ENCODE measurements at places on chromosomes 16 and 17. TPM values are rescaled to one million over a fixed set of nuclear protein-coding genes. Genes with fewer than 3 reads are reported as not detected.

Gene ATP2C2
- total RNA-seq = not detected

Gene ST6GALNAC1
- total RNA-seq = 0.78 TPM

Gene FBXW10B
- total RNA-seq = 1.0 TPM

DNA sequence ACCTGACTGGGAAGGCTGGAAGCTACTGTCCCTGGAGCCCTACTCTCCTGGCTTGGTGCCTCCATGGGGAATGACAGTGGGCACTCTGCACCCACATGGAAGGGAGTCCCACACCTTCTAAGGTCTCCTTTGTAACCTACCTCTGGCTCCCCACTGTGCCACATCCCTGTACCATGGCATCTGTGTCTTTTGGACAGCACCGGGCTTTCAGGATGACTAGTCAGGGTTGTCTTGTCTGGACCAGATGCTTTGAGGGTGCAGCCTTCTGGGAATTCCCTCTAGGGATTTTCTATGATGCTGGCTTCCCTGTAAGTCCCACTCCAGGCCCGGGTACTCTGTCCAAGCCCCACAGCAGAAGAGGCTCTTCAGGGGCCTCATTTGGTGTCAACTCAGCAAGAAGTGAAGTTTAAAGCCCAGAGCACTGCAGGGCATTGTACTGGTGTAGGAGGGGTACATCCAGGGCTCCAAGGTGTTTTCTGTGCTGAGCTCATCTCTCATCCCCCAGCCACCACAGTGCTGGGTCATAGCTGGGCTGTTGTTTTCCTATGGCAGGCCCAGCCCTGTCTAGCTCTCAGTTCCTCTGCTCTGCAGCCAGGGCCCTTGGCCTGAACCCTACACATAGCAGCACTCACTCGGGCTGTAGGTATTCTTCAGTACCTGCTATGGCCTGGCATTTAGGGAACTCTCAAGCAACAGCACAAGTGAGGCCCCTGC is 255.3 kb downstream of the CPPED1 start:
- no peaks in the 10 kb centered on the region for H3K27me3 ChIP-seq
- H3K4me1 ChIP-seq = peaks cover 100% of the 10 kb centered on the region
- peak overlapping the region; percentile 35 for H3K4me3 ChIP-seq
- DNase-seq = no peak

Gene SAMD14
- total RNA-seq = 3.6 TPM

DNA sequence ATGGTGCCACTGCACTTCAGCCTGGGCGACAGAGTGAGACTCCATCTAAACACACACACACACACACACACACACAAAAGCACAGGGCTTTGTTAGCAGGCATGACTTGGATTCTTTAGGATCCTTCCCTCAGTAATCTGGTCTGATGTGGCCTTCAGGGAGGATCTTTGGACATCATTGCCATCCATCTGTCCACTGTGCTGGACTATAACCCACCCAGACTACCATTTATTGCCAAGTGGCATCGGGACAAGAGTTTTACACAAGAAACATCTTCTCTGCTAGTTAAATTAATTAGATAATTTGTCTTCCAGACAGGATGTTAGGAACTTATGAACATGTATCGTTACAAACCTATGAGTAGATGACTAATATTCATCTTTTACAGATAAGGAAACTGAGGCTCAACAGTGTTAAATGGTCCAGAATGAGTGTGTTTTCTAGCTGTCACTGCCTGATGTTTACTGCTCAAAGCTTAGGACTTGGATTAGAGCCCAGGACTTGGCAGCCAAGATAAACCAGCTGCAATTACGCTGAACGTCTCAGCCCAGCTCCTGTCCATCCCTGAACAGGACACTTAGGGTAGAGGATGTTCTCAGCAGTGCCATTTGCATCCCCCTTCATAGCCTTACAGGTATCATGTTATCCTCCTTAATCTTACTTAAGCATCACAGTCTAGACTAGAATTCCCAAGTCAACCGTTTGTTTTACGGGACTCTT is 285.8 kb downstream of the WWOX start:
- no peak overlapping the region for H3K27ac ChIP-seq
- no peak overlapping the region for H3K4me3 ChIP-seq
- no peak for DNase-seq

Gene SLC6A2
- total RNA-seq = not detected

DNA sequence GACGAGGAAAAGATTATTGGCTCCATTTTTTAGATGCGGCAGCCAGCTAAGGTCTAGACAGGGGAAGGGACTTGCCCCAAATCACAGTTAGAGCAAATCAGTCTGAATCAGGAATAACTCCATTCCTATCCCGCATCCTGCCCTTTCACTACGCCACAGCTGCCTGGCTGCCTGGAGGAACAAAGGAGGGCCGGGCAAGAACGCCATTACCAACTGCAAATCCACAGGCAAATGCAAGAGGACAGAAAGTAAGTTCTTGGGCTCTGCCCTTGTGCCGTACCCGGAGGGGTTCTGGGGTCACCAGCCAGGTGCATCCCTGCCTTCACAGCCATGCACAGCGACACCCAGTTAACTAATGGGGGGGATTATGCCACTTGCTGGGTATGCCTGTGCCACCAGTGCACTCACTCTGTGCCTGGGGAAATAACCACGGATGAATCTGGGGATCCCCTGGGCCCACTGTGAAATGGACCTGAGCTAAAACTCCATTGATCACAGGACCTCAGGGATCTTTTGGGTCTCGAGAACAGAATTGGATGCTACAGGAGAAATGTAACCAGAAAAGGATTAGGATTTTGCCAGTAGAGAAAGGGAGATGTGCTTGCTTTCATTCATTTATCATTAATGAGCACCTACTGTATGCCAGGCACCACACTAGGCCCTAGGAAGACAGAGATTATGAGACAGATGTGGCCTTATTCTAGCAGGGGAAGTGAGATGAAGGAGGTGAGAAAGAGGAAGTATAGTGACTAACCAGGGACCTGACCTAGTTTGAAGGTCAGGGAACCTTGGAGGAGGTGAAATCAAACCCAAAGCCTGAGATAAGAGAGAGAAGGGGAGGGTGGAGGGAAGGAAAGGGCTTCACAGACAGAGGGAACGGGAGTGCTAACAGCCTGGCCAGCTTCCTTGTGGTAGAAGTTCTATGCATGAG is 17.7 kb downstream of the BCL7C start:
- peak overlapping the region; percentile 97 for H3K4me3 ChIP-seq
- H3K4me1 ChIP-seq = peaks cover 23% of the 10 kb centered on the region
- H3K27me3 ChIP-seq = no peaks in the 10 kb centered on the region
- no peak for DNase-seq
- peaks cover 19% of the 10 kb centered on the region for H3K36me3 ChIP-seq

DNA sequence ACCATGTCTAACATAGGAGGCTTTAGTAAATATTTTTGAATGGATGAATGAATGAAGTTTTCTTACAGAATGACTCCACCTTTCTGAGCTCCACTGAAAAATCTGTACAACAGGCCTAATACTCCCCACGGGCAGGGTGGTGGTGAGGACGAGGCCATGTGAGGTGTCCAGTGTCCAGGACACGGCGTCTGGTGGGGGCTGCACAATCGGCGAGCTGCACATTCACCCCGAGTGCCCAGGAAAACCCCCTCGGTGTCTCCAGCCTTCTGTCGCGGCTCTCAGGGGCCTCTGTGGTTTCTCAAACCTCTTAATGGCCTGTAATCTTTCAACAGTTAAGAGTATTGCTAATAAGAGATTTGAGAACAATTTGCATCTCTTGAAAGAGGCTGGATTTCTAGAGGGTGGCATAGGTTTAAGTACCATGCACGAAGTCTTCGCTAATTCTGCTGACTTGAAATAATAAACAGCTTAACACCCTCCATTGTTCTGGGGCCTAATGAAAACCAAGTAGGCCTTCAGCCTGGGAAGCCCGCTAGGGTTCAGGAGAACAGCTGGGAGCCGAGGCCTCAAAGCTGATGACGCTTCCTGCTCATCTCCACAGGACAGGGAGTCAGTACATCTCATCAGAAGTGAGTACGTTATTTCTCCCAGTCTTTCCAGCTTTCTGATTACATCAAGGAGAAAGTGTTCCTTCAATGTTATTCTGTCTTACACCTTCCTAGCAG is 304.6 kb upstream of the FOXF1 start:
- no peak overlapping the region for H3K4me3 ChIP-seq
- peaks cover 3% of the 10 kb centered on the region for H3K27me3 ChIP-seq
- no peaks in the 10 kb centered on the region for H3K36me3 ChIP-seq
- H3K4me1 ChIP-seq = no peaks in the 10 kb centered on the region

- H3K36me3 ChIP-seq = peaks cover 16% of the 10 kb centered on the region
- DNase-seq = no peak
- no peak overlapping the region for H3K27ac ChIP-seq
- H3K4me3 ChIP-seq = no peak overlapping the region
- no peaks in the 10 kb centered on the region for H3K27me3 ChIP-seq
Measured at GRCh38 chr17:30165960-30166359, 49.3 kb downstream of the NSRP1 start.

Gene WNT3
- not detected for total RNA-seq

GRCh38 chr17:47604598-47604927 is 45.2 kb upstream of the KPNB1 start:
- no peaks in the 10 kb centered on the region for H3K4me1 ChIP-seq
- no peak for DNase-seq

- H3K27me3 ChIP-seq = peaks cover 7% of the 10 kb centered on the region
- H3K4me3 ChIP-seq = no peak overlapping the region
- no peak overlapping the region for H3K27ac ChIP-seq
Measured at GRCh38 chr17:146983-147761, 9.8 kb downstream of the SCGB1C2 start.

DNA sequence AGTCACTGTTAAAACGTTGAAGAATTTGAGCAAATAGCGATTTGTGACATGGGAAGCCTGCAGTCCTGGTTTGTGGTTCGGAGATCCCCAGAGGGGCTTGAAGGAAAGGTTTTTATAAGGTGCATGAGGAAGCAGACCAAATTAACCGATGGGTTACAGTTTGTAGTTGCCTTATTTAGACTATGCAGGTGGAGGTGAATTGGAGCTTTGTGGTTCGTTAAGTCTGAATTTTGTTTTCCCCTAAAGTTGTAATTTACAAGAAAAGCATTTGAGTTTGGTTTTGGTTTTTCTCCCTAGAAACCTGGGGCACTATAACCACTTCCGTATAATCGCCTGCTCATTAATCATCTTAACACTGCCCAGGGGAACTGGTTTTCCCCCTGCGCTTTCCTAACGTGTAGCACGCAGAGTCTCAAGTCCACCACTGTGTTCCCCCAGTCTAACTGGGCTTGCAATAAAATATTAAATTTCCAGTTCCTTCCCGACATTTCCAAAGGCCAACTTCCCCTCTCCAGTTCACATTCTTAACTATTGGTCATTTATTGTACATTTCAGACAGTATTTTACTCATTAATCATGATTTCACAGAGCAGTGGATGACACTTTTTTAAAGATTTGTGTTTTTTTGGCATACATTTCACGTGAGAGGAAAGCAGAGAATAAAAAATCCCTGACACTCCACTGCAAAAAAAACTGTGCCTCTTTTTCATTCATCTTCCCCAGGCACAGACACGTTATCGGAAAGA is 932 bp downstream of the ZNF267 start:
- peak; percentile 43 for DNase-seq
- peak overlapping the region; percentile 94 for H3K27ac ChIP-seq
- H3K4me1 ChIP-seq = peaks cover 84% of the 10 kb centered on the region
- H3K4me3 ChIP-seq = peak overlapping the region; percentile 96
- no peaks in the 10 kb centered on the region for H3K27me3 ChIP-seq

GRCh38 chr16:51701025-51701424 is 550.0 kb upstream of the SALL1 start:
- no peak overlapping the region for H3K4me3 ChIP-seq
- no peaks in the 10 kb centered on the region for H3K36me3 ChIP-seq
- H3K27me3 ChIP-seq = no peaks in the 10 kb centered on the region
- no peak overlapping the region for H3K27ac ChIP-seq

- H3K4me1 ChIP-seq = no peaks in the 10 kb centered on the region
- no peaks in the 10 kb centered on the region for H3K27me3 ChIP-seq
- no peak overlapping the region for H3K27ac ChIP-seq
- DNase-seq = no peak
- H3K36me3 ChIP-seq = peaks cover 24% of the 10 kb centered on the region
Measured at GRCh38 chr17:13002761-13003453, 14.9 kb downstream of the ELAC2 start.

Gene KRTAP3-1
- not detected for total RNA-seq

Gene CD300E
- not detected for total RNA-seq

DNA sequence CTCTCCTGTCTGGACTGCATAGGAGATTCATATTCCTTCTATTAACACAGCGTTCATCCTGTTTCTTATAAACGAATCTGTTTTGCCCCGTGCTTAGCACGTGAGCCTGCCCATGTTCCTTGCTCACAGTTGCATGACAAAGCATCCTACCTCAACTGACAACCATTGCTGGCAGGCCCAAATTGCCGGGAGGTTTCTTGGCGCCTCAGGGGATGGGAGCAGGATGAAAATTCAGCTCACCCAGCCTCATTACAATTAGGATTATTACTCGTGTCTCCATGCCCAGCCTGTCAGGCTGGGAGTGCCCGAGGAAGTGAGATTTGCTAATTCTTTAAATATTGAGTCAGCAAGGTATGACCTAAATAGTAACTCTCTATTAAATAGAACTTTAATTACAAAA is 36.7 kb upstream of the HELZ start:
- H3K27me3 ChIP-seq = peaks cover 1% of the 10 kb centered on the region
- H3K4me3 ChIP-seq = no peak overlapping the region
- DNase-seq = no peak

Gene DPEP1
- not detected for total RNA-seq

DNA sequence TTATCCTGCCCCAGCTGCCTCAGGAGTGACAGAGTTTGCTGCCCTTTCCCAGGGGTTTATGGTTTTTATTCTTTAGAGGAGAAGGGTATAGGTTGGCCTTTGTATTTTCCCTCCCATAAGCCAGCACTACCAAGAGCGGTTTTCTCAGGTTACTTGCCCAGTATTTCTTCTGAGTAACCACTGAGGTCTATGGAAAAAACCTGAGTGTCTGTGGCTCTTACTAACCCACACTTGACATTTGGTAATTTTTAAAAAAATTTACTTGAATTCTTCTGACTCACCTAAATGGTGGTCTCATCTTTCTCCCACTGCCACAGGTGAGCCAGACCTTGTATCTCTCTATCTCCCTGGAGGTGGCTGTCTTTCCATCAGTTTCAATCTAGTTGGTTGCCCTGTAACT is 6.0 kb downstream of the SLC7A6 start:
- H3K4me1 ChIP-seq = peaks cover 85% of the 10 kb centered on the region
- no peak for DNase-seq
- H3K4me3 ChIP-seq = peak overlapping the region; percentile 34
- peaks cover 63% of the 10 kb centered on the region for H3K36me3 ChIP-seq
- no peaks in the 10 kb centered on the region for H3K27me3 ChIP-seq

Gene BEAN1
- not detected for total RNA-seq

Gene NPIPB2
- total RNA-seq = 15.0 TPM

Gene KRT40
- total RNA-seq = not detected

Gene VAC14
- 37.5 TPM for total RNA-seq

- H3K4me1 ChIP-seq = no peaks in the 10 kb centered on the region
- no peak overlapping the region for H3K27ac ChIP-seq
- no peaks in the 10 kb centered on the region for H3K36me3 ChIP-seq
- H3K27me3 ChIP-seq = peaks cover 3% of the 10 kb centered on the region
- H3K4me3 ChIP-seq = no peak overlapping the region
Measured at GRCh38 chr16:56019274-56019673, 144.1 kb upstream of the CES5A start.

Gene MYH3
- total RNA-seq = 6.5 TPM

GRCh38 chr16:4522051-4522581 is 16.5 kb downstream of the CDIP1 start:
- no peak overlapping the region for H3K4me3 ChIP-seq
- H3K27me3 ChIP-seq = peaks cover 2% of the 10 kb centered on the region
- no peak for DNase-seq
- H3K4me1 ChIP-seq = no peaks in the 10 kb centered on the region
- H3K36me3 ChIP-seq = peaks cover 3% of the 10 kb centered on the region
- no peak overlapping the region for H3K27ac ChIP-seq

- H3K36me3 ChIP-seq = peaks cover 34% of the 10 kb centered on the region
- H3K27me3 ChIP-seq = no peaks in the 10 kb centered on the region
- peaks cover 28% of the 10 kb centered on the region for H3K4me1 ChIP-seq
- DNase-seq = no peak
- no peak overlapping the region for H3K27ac ChIP-seq
- no peak overlapping the region for H3K4me3 ChIP-seq
Measured at GRCh38 chr16:75048530-75048929, 49.7 kb downstream of the ZNRF1 start.
